ENCODE measurements at places on chromosomes 6 and 20. TPM values are rescaled to one million over a fixed set of nuclear protein-coding genes. Genes with fewer than 3 reads are reported as not detected.

The RBM12 gene
- 128 TPM for total RNA-seq

The BPI gene
- total RNA-seq: not detected

The SRSF12 gene
- total RNA-seq: not detected

The RPN2 gene
- total RNA-seq: 101 TPM

The TTLL9 gene
- not detected for total RNA-seq

The NRN1 gene
- not detected for total RNA-seq

The ZSWIM3 gene
- total RNA-seq: 2.0 TPM

The COX7A2 gene
- total RNA-seq: 216 TPM

The ZSCAN16 gene
- total RNA-seq: 8.0 TPM

The FNDC1 gene
- total RNA-seq: not detected

The MAP7 gene
- 0.72 TPM for total RNA-seq

The RAET1G gene
- total RNA-seq: 0.76 TPM

The AURKA gene
- total RNA-seq: 3.6 TPM

The COL12A1 gene
- 0.37 TPM for total RNA-seq

The NHLRC1 gene
- 0.67 TPM for total RNA-seq

The CST3 gene
- 2.5 TPM for total RNA-seq

The MAP3K7 gene
- total RNA-seq: 21.1 TPM

The CPNE5 gene
- total RNA-seq: 4.3 TPM

The CDH26 gene
- 1.0 TPM for total RNA-seq
